ENCODE measurements at places on chromosomes 5 and 9. TPM values are rescaled to one million over a fixed set of nuclear protein-coding genes. Genes with fewer than 3 reads are reported as not detected.

OMD gene
- total RNA-seq, result not detected

DNA sequence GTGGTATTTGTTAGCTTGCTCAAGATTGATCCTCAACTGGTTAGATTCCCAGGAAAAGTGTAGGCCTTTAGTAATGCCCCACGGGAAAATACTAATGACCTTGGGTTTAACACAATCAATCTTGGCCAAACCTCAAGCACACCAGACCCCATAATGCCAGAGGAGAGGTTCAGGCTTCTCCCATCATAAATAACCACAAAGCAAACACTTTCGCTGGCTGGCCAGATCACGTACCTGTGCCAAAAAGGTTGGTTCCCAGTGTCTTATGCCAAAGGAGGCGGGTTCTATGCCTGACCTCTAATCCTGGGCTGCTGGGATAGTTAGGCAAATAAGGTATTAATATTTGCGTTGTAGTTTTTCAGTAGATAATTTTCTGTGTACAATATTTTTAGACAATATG, 379.2 kb upstream of the CDH18 start:
- no peak for DNase-seq

UBE2QL1 gene
- total RNA-seq, result not detected

DNA sequence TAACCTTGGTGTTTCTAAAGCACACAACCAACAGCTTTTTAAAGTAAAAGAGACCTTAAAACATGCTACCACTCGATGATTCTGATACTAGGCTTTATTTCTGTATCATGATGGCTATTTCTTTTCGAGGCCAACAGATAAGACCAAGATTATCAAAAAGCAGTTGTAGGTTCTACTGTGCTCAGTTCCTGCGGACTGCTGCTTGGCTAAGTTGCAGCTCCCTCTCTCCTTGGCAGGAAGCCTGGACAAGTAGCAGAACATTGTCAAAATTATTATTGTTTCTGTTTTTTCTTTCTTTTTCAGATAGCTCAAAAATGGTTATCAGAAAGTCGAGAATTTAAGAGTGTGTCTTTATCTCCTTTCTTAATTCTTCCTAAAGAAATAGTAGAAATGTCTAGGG, 607.6 kb downstream of the PTPRD start:
- no peak for DNase-seq

- no peak for DNase-seq
These were observed 100.4 kb downstream of the FAM114A2 start for GRCh38 chr5:153938191-153938842.

DNA sequence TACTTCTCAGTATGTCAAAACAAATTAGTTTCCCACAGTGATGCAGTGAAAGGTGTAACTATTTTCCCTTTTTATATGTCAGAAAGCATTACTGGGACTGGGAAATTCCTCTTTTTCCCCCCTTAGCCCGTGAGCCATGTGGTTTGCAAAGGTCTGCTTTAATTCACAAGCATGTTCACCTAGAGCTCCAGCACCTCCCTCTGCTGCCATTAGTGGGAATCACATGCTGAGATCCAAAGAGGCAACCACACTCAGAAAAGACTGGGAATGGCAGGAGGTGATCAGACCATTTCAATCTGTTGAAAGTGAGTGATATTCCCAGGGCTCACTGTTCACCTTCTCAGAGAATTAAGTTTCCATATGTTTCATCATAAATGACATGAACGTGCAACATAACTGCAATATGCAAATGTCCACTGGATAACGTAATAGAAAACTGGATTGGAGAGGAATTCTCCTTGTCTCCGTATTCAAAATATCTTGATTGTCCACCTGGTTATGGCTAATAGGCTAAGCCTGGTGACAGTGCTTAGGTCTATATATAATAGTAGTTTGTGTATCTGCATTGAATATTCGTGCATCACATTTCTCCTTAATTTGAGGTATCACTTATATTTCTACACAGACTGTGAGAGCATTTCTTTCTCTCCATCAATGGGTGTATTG, 703.5 kb upstream of the WWC1 start:
- DNase-seq, result no peak

- DNase-seq, result no peak
These were observed 173.5 kb downstream of the FGF1 start for GRCh38 chr5:142512043-142513042.

SYK gene
- 9.4 TPM for total RNA-seq

GRCh38 chr9:130137641-130138081, 34.5 kb upstream of the NCS1 start:
- DNase-seq, result no peak

OTULINL gene
- 47.0 TPM for total RNA-seq

PRRX2 gene
- not detected for total RNA-seq

DNA sequence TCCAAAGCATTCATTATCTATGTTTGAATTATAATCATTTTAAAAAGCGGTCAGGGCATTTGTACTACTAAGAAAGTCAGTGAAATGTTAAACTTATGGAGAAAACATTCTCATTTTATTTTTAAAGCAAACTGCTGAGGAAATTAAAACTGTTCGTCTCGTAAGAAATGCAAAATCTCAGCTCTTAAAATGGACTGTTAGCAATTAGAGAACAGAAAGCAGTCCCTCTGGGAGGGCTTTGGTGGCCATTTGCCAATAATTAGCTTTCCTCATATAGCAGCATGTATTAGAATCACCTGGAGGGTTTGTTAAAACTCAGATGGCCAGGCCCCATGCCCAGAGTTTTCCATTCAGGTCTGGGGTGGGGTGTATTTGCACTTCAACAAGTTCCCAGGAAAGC, 120.7 kb upstream of the RASEF start:
- DNase-seq, result no peak

- no peak for DNase-seq
These were observed 7.2 kb downstream of the EGFL7 start for GRCh38 chr9:136669791-136670464.

SPINK6 gene
- total RNA-seq, result not detected

DNA sequence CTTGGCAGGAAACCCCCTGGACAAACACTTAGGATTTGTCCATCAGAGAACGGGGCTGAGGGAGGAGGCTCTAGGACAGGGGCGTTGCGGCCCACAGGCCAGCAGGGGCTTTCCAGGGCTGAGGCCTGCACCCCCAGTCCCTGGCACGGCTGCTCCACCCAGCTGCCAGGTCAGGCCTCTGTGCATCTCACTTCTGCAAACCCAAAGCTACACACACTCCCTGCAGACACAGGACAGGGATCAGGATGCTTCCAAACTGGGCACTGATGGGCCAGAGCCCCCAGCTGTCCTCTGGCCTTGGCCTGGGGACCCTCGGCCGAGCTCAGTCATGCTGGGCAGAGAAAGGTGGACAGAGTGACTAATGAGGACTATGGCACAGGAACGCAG, 106.2 kb upstream of the SARDH start:
- DNase-seq, result no peak

GRCh38 chr9:7146582-7146981, 388.8 kb downstream of the KDM4C start:
- DNase-seq, result no peak

NIPSNAP3A gene
- 11.2 TPM for total RNA-seq
